ENCODE measurements at places on chromosomes 16 and 17.

DNA sequence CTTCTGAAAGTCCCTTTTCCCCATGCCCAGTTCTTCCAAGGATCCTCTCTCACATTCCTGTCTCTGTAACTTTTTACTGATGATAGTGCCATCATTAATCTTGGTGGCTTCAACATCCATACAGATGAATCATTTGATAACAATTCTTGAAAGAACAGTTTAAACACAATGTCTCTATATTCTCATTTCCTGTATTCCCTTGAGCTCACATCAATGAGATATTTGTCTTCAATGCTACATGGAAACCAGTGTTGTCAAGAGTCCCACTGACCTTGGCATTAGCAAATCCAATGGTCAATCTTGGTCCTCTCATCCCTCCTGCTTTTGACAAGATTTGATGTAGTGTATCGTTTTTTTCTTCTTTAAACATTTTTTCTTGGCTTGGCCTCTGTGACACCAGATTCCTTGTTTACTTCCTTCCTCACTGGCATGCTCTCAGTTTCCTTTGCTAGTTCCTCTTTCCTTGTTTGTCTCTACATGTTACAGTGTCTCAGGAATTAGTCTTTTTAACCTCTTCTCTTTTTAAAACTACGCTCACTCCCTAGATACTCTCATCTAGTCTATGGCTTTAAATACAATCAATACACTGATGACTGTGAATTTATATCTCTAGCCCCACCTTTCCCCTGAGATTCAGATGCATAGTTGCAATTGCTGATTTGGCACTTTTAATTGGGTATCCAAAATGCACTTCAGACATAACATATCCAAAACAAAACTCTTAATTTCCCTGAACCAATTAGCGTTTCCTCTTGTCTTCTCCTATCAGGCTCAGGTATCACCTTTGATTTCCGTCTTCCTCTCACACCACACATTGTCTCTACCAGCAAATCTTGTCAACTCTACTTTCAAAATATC lies 134.0 kb downstream of the MYO1D start:
- no peak for DNase-seq

DNA sequence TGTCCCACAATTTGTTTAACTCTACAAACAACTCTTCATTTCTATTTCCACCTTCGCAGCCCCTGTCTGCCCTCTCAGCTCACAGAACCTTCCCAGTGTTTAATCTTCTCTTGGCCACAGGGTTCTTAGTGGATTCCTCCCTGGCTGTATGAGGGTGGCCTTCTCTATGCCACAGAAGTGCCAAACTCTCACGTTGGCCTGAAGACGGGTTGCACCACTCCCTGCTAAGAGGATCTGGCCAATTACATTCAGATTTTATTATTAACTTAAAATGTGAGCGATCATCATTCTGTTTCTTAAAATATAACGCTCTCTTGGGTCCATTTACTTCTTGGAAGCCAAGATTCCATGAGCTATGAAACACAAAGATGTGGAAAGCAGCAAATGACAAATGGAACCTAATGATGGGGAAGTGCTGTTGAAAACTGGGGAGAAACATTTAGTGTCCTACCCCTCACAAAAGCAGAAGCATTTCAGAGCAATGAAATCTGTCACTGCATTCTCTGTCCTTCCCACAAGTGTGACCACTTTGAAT lies 91.3 kb upstream of the NOG start:
- no peak for DNase-seq

- DNase-seq: no peak
Observed at GRCh38 chr16:85606904-85607303, 6.2 kb upstream of the GSE1 start.

- no peak for DNase-seq
Observed at GRCh38 chr17:36949461-36949927, 740 bp downstream of the AATF start.

GRCh38 chr16:50152351-50152806 lies 727 bp upstream of the TENT4B start:
- peak; percentile 78 for DNase-seq
